Stimulated activated CD8-positive, alpha-beta memory T cell treated with anti-CD3 and anti-CD28 coated beads, Interleukin-15, amount 100 ng/mL, for 48 hours (primary cell): ENCODE measurements at places on chromosomes 1 and 21.

- DNase-seq: no peak
Observed at GRCh38 chr1:79585801-79586200, 579.3 kb upstream of the ADGRL4 start.

DNA sequence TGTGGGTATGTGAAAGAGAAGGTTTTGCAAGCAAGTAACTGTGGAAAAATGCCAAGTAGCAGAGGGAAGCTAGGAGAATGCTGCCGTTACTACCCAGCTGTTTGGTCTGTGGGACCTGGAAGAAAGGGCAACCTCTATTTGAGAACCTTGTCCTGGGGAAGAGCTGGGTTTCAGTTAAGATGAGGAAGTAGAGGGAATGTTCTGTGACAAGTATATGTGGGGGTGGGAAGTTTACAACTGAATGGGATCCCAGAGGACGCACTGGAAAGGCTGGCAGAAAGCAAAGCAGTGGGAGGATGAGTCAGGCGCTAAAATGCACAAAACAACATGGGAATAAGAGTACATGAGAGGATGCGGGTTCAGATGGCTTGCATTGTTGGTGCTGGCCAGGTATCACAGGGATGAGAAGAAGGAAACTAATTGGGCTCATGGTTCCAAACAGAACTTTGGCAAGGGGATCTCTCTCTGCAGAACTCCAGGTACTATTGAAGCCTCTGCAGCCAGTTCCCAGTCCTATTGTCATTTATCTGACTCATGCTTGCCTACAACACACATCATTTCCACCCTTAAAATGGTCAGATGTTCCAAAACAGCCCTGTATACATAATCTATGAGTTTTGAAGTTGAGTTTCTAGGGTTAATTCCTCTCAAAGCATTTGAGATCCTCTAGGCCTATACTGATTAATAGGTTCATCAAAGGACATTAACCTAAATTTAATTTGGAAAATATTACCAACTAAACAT, 88.5 kb upstream of the VAV3 start:
- DNase-seq: no peak

GRCh38 chr1:41868241-41868998, 50.3 kb downstream of the HIVEP3 start:
- no peak for DNase-seq

- DNase-seq: no peak
Observed at GRCh38 chr1:161702250-161702649, 4.8 kb upstream of the FCRLA start.

DNA sequence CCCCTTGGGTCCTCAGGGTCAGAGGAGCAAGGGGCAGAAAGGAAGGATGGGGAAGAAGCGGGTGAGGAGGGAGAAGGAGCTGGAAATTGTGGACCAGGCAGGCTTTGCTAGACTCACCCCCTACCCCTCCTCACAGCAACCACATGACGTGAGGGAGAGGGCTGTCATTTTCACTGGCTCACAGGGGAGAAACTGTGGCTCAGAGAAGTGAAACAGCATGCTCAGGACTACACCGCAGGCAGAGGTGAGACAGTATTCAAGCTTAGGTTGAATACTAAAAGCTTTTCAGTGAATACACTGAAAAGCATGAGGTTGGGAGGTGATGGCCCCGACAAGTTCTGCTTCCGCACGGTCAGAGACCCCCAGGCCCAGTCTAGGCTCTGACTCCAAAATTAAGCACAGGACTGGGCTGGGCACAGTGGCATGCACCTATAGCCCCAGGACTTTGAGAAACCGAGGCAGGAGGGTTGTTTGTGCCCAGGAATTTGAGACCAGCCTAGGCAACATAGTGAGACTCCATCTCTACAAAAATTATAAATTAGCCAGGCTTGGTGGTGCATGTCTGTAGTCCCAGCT, 1.2 kb upstream of the CLEC20A start:
- no peak for DNase-seq

DNA sequence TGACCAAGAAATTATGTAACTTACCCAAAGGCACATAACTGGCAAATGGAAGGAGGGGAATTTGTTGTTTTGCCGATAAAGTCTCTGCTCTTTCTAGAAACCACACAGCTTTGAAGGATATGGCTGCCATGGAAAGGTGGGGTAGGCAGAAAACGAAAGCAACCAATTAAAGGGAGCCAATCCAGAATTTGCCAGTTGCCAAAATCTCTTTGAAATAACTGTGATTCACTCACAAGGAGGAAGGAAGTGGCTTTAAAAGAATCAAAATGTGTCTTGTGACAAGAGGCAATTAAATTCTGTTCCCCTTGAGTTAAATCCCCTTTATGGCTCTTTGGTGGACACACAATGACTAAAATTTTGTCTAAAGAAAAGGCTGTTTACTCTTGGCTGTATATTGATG, 61.2 kb upstream of the CCDC190 start:
- no peak for DNase-seq

- no peak for DNase-seq
Observed at GRCh38 chr1:181406989-181407388, 76.3 kb upstream of the CACNA1E start.

- DNase-seq: no peak
Observed at GRCh38 chr21:41763398-41763931, 3.4 kb downstream of the RIPK4 start.

DNA sequence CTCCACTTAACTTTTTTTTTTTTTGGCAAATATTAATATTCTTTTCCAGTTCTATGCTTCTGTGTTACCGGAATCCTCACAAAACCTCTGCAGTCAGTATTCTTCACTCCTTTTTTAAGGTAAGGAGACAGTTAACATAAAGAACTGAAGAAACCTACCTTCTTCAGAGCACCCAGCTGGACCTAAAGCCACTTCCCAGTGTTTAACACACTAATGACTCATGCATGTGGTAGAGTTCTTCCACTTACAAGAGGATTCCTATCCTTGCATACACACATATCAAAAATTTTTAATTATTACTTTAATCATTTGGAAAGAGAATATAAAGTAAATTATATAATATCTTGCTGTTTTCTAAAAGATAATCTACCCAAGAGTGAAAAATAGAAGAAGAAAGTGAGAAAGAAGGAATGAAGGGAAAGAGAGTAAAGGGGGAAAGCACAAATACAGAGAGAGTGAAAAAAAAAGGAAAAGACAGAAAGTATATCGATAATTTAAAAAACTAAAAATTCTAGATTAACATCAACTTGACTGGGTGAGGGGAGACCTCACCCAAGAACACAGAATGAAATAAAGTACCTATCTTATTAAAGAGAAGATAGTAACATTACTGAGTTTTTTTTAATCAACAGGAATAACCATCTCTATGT, 54.9 kb downstream of the ENAH start:
- no peak for DNase-seq

DNA sequence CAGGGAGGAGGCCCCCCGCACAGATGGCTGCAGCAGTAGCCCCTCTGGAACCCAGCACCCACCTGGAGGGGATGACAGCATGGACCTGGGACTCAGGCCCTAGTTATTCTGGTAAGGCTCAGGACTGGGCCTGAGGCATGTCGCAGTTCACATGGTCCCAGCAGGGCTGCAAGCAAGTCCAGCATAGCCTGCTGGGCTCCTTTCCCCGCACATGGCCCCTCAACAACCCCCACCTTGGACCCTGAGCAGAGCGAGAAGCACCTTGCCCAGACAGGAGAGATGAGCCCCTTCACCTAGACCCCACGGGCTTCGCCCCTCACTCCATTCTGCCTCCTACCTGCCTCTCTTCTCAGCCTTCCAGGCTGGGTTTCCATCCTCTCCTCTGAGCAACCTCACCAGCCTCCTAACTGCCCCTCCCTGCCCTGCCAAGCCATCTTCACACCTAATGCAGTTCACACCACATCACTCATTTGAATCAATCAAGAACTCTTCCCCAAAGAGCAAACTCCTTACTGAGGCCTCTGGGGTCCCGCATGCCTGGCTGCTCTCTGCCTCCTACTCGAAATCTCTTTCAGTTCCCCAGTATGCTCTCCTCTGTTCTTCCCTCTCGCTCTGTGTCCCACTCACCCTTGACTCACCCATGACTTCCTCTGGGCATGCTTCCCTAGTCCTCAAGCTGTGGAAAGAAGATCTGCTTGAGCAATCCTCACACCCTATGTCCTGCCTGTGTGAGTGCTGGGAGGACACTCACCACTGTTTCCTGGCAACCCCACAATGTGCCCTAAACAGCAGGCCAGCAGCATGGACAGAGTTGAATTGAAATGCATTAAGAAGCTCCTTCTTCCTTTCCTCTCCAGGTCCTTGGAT, 9.4 kb upstream of the THEMIS2 start:
- DNase-seq: no peak

DNA sequence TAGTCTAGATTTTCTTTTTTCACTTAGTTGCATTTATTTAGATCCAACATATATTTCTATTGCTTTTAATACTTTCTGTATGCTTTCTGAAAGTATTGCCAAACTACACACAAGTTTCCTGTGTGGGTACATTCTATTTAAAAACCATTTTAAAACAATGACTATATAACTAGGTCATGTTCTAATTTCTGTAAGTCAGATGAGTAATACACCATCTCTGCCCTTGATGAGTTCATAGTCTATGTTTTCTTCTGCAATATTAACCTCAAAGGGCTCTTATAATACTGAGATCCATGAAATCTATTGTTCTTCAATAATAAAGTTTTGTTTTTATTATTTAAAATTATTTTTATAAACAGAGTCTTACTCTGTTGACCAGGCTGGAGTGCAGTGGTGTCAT, 68.3 kb downstream of the RNASEL start:
- DNase-seq: no peak

DNA sequence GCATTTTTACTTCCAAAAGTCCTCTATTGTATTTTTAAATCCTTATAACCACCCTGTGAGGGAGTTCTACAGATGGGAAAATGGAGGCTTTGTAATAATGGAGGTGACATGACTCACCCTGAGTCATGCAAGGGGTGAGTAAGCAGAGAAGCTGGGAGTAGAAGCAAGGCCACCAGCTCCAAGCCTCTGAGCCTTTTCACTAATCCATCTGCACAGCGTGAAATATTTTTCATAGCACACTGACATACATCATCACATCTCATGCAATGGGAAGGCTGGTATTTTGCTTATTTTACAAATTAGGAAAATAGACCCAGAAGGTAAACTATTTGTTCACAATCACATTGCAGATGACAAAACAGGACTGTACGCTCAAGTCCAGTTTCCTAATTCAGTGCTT, 96.9 kb downstream of the KCNH1 start:
- DNase-seq: no peak

- no peak for DNase-seq
Observed at GRCh38 chr21:44752671-44753235, 41.4 kb upstream of the TSPEAR start.

- no peak for DNase-seq
Observed at GRCh38 chr1:233372218-233373120, 44.9 kb downstream of the MAP3K21 start.

GRCh38 chr1:205466595-205467220, 10.9 kb upstream of the BLACAT1 start:
- no peak for DNase-seq

- no peak for DNase-seq
Observed at GRCh38 chr1:95622609-95623008, 388.6 kb downstream of the RWDD3 start.

DNA sequence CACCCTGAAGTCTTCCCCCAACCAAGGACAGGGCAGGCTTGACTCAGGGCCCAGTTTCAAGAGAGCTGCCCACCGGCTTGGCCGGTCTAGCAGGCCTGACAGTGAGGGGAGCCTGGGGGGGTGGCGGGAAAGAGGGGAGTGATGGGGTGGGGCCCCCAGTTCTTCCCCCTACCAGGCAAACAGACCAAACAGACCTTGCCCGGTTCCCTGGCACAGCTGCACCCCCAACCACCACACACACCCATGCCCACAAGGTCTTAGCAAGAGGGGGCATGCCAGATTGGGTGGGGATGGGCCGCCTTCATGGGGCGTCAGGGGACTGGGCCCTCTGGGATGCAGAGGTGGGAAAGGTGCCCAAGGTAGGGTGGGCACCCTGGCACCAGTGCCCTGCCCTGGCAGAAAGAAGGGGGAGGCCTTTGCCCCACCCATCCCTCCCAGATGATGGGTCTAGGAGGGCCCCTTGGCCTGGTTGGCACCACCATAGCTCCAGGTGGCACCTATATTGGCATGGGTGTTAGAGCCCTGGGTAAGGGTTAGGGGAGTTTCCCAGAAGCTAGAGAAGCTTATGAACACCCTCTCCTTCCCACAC, 8.9 kb downstream of the ZBTB7B start:
- DNase-seq: no peak

DNA sequence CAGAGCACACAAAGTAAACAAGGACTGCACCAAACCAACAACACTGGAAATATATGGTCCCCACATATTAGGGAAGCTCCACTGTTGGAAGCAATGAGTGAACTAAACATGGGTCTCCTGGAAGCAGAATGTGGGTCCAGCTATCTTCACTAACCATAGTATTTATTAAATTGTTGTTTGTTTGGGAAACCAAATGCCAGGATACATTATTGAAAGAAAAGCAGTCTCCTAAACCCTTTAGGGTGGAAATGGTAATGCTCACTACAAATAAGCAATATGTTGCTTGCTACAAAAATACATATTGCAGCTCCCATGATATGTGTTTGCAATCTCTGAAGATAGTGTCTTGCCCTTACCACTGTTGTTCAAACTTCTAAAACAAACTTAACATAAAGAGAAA, 2.2 kb downstream of the NEGR1 start:
- DNase-seq: no peak

- no peak for DNase-seq
Observed at GRCh38 chr1:189117072-189117770, 1360.4 kb downstream of the BRINP3 start.

DNA sequence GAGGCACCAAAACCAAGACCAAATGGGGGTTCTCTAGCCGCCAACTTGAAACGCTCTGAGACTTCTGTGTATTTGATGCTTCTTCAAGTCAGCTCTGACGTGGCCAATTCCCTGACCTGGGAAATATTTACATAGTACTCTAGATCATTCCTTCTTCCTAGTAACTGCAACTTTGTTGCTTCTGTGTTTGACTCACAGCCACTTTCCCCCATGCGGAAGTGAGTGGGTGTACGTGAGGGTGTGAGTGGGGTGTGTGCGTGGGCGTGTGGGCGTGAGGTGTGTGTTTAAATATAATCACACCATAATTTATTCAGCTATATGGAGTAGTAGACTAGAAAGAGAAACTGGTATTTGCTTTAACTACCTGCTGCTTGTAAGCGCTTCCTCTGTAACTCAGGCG, 111.0 kb downstream of the TAS1R2 start:
- no peak for DNase-seq

DNA sequence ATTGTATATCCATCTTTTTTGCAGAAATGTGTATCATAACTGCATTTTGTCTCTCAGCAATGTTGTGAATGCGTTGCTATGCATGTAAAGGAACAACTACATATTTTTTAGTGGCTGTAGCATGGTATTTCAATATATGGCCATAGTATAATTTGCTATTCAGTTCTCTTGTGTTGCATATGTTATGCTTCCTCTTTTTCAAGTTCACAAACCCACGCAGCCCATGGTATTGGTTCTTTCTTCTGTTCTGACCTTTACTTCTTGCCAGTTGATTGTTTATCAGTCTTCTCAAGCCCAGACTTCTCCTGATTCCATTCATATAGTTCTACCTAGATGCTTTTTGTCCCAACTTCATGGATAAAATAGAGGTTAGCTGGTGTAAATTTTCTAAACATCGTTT, 6.1 kb downstream of the SLC22A15 start:
- no peak for DNase-seq

GRCh38 chr1:90114521-90115141, 119.7 kb downstream of the ZNF326 start:
- DNase-seq: no peak

- DNase-seq: no peak
Observed at GRCh38 chr1:25771221-25772114, 28.5 kb upstream of the SELENON start.
